ENCODE measurements at places on chromosomes 6 and 20.

- DNase-seq = peak; percentile 73
Measured at GRCh38 chr20:46683939-46684750, 5.1 kb downstream of the TP53RK start.

DNA sequence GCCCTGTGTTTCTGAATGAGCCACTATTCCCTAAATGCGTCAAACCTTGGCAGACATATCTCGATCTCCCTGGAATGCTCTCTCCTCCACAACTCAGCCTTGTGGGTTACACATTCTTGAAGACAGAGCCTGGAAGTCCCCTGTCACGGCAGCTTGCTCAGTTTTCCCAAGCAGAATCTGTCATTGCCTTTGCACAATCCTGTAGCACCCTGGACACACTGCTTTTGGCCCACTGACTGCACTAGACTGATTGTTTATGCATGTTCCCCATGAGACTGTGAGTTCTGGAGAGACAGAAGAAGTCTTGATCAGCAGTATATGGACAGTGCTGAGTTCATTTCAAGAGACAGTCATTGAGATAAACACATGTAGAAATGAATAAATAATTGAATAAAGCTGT is 406.7 kb downstream of the CD83 start:
- DNase-seq = no peak

DNA sequence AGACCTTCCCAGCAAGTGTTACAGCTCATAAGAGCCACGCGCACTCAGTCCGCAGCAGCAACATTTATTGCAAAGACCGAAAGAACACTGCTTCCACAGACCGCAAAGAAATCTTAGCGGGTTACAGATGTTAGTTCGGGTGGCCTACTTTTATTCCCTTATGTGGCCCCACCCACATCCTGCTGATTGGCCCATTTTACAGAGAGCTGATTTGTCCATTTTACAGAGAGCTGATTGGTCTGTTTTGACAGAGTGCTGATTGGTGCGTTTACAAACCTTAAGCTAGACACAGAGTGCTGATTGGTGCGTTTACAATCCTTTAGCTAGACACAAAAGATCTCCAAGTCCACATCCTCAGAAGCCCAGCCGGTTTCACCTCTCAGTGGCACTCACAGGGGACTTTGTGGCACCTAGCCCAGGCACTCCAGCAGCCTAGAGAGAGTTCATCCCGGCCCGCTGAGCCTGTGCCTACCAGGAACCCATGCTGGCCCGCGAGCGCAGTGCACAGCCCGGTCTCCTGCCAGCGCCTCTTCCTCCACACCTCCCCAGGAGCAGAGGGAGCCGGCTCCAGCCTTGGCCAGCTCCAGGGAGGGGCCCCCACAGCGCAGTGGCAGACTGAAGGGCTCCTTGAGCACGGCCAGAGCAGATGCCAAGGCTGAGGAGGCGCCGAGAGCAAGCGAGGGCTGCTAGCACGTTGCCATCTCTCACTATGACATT is 244.3 kb upstream of the TSHZ2 start:
- no peak for DNase-seq

GRCh38 chr6:54846857-54847674 is 495 bp downstream of the FAM83B start:
- DNase-seq = no peak

- no peak for DNase-seq
Measured at GRCh38 chr20:56362833-56363413, 4.1 kb downstream of the FAM210B start.

DNA sequence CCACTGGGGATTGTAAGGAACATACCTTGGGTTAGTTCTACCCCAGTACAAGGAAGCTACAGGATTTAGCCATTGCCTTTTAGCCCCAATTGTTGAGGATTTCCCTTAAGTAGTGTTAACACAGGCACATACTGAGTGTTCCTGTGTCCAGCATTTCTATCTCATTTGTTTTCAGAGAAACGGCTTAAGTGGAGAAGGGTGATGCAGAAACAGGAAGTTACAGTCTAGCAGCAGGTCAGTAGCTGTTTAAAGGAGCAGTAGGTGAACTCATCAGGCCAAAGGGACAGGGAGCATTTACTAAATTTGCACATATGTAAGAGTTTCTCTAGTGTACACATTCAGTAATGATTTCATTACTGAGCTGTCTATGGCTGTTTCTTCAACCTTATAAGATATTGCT is 644.2 kb upstream of the GJE1 start:
- no peak for DNase-seq

- DNase-seq = no peak
Measured at GRCh38 chr20:23640018-23640601, 2.4 kb upstream of the CST3 start.

- no peak for DNase-seq
Measured at GRCh38 chr6:109861946-109862345, 116.2 kb upstream of the GPR6 start.

Data from coronary artery (tissue), 2 donors.